ENCODE measurements at places on chromosomes 11 and 22.

DNA sequence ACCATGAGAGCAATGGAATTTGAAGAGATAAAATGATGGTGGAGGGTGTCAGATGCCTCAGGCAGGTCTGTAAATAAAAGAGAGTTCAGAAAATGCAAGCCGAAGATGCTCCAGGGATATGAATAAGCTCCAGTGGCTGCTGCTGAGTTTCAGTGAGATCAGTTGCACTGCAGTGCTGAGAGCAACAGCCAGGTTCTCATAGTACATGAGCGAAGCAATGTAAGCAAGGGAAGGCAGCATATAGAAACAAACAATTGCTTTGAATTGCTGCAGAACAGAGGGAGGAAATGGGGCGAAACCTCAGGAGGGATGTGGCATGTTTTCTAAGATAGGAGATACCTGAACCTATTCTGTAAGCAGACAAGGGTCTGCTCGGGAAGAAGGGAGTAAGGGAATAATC lies 369.5 kb downstream of the AASDHPPT start:
- DNase-seq, result no peak

- DNase-seq, result peak; percentile 19
These were observed 906 bp downstream of the ARSA start for GRCh38 chr22:50626850-50627641.

DNA sequence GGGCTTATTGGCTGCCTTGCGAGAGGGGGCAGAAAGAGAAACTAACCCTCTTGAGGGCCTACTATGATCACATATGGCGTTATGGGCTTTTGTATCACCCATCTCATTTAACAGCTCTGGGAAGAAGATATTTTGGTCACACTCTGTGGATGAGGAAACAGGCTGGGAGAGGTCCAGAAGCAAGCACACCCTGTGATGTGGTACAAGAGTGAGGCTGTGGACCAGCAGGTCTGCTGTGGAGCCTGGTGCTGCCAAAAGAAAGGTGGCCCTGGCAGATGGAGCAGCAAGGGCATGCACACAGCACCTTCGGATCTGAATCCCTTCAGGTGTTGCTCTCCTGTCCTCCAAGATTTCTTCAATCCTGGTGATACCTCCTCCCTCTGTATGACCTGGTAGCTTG lies 64.1 kb downstream of the KCNC1 start:
- DNase-seq, result no peak

- DNase-seq, result no peak
These were observed 23.8 kb downstream of the PARVB start for GRCh38 chr22:44047891-44048301.

GRCh38 chr11:133164986-133165385 lies 367.3 kb downstream of the OPCML start:
- no peak for DNase-seq

DNA sequence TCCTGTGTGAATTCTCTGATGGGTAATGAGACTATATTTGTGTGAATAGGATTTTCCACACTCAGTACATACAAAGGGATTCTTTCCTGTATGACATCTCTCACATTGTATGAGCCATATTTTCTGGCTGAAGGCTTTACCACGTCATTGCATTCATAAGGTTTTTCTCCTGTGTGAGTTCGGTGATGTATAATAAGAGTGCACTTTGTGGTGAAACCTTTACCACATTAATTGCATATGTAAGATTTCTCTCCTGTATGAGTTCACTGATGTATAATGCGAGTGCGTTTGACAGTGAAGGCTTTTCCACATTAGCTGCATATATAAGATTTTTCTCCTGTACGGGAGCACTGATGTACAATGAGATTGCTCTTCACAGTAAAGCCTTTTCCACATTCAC lies 455.4 kb upstream of the CNTN5 start:
- no peak for DNase-seq

- no peak for DNase-seq
These were observed 56.2 kb upstream of the GLYAT start for GRCh38 chr11:58787903-58788302.

- no peak for DNase-seq
These were observed 24.6 kb downstream of the OR10A6 start for GRCh38 chr11:7906481-7906880.

DNA sequence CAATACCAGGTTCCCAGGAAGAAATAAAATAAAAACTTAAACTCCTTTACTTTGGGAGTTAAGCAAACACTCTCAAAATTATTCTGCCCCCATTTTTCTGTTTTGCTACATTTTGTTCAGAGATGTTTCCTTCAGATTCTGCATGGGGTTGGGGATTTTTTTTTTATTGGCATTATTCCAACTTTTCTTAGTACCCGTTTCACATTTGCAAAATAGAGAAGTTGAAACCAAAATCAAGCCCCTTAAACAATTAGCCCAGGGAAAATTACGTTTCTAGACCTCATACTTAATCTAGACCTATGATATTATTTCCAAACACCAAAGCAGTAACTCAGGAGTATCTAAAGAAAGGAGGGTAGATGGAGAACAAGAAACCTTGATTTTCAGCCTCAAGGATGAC lies 20.6 kb upstream of the MS4A7 start:
- DNase-seq, result no peak

DNA sequence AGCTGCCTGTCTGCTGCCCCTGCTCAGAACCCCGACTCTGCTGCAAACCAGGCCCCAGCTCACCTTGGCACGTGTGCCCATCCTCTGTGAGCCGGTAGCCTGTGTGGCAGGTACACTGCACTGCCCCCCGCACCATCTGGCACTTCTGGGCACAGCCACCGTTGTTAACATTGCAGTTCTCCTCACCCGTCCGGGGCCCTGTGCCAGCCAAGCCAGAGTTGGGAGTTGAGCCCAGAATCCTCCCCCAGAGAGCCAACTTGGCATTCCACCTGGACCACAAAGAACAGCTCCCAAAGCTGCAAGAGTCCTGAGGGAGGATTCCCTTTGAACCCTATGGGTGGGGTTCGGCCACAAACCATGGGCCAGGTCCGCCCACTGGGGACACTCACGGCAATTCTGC lies 22.5 kb downstream of the LRP4 start:
- DNase-seq, result no peak
